ENCODE measurements at places on chromosomes 1 and 21.

DNA sequence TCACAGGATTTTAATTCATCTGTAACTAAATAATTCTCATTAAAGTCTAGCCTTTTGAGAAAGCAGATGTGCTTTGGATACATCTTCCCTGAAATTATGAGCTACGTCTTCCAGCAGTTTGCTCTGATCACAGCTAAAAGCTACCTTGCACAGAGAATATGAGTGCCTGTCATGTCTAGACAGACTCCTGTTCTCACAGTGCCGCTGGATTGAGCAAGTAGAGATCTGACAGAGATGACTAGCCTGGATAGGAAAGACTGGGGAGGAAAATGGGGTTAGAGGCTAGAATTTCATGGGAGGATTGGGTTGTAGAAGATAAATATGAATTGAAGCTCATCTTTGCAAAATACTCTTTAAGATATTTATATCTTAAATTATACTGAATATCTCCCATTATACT, 24.1 kb downstream of the CEPT1 start:
- DNase-seq: no peak

DNA sequence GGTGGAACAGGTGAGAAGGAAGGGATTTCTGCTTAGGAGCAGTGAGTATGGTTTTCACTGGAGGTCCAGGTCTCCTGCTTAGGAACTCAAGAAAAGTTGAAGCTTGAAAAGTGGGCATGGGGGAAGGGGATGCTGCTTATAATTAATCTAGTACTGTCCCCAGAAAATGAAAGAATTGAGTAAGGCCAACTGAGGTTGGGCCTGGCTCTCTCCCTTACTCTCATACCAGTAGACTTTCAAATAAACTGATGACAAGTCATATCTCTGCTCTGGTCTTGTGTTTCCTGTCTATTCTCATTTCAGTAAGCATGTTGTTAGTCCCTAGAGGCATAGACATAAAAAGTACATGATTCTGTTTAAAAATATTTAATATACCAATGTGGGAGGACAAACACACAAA, 26.4 kb downstream of the CD48 start:
- DNase-seq: no peak

GRCh38 chr1:236534151-236534651, 10.4 kb downstream of the LGALS8 start:
- no peak for DNase-seq

DNA sequence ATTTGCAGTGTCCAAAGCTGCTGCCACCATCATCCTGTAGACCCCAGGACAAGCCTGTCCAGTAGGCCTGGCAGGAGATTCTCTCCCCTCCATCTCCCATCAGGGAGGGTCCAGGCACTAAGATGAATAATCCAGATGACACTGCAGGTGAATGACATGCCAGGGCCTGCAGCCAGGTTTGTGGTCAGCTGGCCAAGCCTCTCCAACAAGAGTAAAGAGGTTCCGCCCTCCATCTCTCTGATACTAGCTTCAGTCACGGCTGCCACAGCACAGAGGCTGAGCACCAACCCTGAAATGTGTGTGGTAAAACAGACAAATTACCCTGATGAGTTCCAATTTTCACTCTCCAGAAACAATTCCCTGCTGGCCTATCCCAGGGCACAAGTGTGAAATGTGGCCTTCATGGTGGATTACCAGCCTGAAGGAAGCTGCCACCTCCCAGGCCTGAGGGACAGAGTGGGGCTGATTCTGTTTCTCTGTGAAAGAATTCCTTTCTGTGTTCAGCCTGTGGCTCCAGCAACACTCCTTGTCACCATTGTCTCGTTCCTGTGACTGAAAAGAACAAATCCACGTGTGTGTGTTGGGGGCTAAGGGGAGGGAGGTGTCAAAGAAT, 19.9 kb upstream of the LHX4 start:
- no peak for DNase-seq

All from putamen (tissue), 1 donor.